ENCODE measurements at places on chromosomes 2 and 18.

DNA sequence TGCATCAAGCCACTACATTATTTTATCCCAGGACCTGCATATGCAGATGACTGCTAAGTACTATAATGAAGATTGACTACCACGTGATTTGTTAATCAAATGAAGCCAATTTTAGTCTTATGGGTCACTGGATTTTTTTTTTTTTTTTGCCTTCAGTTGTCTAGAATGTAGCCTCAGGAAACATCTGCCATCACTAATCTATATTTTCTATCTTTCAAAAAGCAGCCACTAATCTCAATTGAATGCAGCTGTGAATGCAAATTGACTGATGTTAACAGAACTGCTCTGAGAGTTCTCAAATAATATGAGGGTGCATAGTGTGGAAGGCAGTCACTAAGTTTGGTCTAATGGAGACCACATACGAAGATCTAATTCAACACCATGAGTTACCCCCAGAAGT is 106.3 kb downstream of the ABCA12 start:
- DNase-seq, result no peak

DNA sequence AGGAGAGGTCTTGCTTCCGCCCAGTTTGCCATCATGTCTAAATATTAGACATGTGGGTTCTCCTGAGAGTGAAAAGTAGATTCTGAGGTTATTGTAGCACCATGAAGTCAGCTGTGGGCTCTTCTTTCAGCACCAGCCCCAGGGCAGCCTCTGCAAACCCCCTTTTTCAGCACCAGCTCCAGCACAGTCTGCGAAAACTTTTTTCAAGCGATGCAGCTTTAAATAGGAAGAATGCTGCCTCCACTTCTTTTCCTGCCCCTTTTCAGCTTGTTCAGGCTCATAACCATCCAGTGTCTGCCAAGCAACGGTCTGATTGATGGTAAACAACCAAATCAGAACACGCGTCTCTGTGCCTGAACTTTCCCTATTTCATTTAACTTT is at the start of gene COL5A2:
Gene COL5A2 (minus strand): TSS at position 192 of the 381 bp plus-strand sequence. CDS start 157 bp downstream, at position 35.
- no peak for DNase-seq

- no peak for DNase-seq
Observed at GRCh38 chr18:13131283-13131682, 87.3 kb upstream of the LDLRAD4 start.

DNA sequence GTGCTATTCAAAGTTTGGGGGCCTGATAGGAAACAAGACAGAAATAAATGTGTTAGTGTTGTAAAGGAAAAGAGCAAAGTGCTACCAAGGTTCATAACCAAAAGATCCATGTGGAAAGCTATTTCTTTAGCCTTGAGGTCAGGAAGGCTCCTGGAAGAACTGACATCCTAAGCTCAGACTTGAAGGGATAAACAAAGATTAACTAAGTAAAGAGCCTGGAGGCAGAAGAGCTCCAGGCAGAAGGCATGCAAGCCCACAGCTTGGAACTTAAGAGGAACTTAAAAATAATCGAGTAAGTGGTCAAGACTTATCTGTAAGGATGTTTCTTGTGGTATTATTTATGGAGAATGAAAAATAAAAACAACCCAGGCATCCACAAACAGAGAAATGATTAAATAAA is 245.0 kb upstream of the MGAT5 start:
- DNase-seq, result no peak
